ENCODE measurements at places on chromosomes 16 and 17.

DNA sequence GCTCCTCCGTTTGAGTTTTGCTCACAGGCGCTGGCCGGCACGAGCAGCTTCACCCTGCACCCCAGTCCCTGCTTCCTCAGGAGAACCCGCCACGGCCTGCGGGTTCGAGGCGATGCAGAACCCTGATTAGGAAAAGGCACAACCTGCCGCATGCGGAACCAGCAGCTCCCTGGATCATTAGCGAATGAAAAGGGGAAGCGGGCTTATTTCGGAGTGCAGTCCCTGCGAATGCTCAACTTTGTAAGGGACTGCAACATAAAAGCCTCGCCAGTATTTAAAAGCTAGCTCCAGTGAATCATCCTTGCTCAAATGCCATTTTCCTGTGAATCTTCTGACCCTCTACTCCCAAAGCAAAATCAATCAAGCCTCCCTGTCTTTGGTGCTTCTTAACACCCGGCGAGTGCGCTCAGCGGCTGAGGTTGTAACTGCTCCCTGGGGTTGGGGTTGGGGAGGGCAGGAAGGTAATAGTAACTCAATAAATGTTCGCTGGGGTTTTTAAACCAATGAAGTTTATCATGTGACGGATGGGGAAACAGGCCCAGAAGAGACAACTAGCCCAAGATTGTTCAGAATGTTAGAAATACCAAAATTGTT lies 678 bp upstream of the AKAP10 start:
- DNase-seq = peak; percentile 56

DNA sequence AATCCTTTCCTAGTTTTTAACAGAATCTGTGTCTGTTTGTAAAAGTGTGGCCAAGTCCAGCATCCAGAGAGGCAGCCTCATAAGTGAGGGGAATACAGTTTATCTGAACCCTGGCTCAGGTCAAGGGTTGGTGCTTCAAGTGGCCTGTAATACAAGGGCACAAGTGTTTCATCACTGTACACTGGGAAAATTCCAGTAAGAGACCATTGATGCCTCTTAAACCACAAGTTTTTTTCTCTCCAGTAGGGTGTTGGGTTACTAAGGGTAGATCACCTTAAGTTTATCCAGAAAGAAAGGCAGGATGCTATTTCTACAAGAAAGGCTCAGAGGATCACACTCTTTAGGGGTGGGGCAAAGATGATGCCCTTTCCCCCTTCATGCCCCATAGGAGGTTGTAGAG lies 96.7 kb downstream of the CDYL2 start:
- DNase-seq = no peak

- DNase-seq = peak; percentile 70
Observed at GRCh38 chr16:278863-279366, 1.5 kb upstream of the ARHGDIG start.

DNA sequence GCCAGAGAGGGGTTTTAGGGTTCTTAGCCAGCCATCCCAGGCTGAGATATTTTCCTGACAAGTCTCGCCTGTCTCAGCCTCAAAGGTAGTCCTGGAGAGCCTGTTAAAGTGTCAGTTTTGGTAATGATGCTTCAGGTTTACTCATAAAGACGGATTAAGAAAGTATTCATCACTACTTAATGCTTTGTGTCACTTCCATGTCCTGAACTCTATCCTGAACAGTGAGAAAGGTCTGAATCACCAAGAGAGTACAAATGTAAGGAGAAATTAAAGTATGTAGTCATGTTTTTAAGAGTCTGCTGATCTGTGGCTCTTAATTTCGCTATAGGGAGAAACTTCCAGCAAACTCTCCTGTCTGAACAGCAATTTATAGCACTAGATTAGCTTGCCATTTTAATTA lies 14.0 kb downstream of the RPGRIP1L start:
- no peak for DNase-seq

DNA sequence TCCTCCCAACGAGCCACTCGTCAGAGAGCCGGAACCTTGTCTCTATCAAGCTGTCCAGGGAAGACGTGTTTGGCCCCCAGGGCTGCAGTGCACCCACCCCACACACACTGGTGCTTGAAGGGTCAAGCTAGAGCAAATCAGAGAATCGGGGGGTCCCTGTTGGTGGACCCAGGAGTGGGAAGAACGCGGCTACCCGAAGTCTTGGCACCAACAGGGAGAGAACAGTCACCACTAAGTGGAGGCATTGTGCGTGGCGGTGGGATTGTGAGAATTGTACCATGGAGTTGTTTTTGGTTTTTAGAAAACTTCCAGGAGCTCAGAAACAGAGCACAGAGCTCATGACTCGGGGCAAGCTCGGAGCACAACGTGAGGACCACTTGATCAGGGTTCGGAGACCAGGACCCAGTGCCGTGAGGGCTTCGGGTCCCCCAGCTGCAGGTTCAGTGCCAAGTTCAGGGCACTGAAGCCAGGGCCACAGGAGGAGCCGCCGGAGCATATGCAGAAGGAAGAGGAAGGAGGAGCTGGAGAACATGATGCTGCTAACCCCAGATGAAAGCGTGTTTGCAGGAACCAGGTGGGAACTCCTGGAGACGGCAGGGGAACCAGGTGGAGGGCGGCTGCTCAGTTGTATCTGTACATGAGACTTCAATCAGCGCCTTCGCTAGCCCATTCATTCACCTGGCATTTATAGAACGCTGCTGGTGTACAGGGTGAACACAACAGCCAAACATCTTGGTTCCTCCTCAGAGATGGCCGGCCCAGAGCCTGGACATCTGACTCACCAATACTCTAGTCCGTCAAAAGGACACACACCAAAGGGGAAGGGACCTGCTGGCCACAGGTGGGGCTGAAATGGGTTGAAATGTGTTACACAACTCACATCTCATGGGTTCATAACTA lies 42.8 kb downstream of the METRNL start:
- no peak for DNase-seq

- no peak for DNase-seq
Observed at GRCh38 chr17:9175700-9176467, 154.6 kb downstream of the NTN1 start.

DNA sequence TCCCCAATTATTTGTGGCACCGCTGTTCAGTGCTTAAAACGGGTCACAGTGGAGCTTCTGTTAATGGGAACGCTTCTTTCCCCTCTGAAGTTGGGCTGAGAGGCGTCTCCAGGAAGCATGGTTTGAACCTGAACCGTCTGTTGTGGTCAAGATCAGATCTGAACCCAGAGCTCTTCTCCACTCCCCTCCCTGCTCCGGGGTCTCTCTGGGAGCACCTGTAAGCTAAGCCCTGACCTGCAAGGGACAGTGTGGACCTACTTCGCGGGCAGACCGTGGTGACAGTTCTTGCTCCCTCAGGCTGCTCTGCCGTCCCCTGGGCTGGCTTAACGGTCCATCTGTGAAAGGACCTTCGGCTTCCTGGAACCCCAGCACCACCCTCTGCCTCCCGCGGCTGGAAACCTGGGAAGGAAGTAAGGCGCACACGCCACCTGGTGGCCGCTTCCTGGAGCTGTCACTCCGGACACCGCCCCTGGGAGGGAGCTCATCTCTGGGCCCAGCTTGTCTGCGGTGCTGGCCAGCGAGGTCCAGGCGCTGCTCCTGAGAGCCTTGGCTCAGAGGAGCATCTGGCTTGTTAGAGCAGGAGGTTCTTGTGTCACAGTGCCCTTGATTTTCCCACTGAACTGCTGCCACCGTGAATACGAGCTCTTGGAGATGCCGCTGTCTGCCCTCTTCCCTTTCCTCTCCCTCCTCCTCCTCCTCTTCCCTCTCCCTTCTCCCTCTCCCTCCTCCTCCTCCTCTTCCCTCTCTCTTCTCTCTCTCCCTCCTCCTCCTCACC lies 518.5 kb upstream of the EEF2KMT start:
- DNase-seq = peak; percentile 88

DNA sequence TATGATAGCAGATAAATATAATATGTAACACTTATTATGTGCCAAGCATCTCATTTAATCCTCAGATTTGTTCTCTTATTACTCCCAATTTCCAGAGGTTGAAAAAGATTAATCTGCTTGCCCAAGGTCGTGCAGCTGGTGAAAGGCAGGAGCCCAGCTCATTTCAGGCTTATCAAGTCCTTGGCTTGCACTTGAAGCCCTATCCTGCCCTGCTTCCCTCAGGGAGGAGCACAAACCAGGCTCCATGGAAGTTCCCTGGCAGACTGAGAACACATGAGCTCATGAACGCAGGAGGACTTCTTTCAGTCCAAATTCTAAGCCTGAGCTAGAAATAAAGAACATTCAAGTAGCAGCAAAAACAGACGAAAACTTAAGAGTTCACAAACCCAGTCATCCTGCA lies 74.8 kb downstream of the USP31 start:
- no peak for DNase-seq

GRCh38 chr17:81237591-81238489 lies 1.0 kb downstream of the TEPSIN start:
- DNase-seq = no peak

DNA sequence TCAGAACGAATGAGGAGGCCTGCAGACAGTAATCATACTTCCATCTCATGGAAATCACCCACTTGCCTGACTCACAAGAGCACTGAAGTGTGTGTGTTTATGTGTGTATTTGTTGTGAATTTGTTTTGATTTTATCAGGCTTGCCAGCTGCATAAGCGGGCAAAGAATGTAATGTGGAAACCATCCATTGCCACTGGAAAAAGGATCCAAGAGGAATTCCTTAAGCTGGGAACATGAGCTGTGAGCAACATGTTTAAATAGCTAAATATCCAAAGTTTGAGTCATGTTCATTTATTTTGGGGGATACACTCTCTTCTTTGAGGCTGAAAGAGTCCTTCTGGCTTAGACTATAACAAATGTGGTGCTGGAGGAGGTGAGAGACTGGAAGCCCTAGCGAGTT lies 198.4 kb upstream of the TBX2 start:
- no peak for DNase-seq

- DNase-seq = peak; percentile 69
Observed at GRCh38 chr17:81365148-81365600, 30.1 kb upstream of the BAHCC1 start.

DNA sequence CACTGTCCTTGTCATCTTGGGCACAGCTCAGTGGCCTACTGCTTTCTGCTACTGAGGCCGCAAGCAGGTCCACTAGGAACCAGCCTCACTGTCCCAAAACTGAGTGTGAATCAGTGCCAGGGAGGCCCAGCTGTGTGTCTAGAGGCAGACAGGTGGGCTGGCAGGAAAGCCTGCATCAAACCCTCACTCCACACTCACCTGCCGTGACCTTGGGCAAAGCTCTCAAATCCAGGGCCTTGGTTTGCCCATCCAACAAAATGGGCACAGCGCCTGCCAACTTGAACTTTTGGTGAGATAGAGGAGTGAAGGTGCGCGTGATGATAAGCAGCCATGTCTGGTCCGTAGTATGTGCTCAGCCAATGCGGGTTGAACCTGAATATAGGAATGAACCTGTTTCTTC lies 14.8 kb downstream of the ATP2C2 start:
- no peak for DNase-seq

GRCh38 chr17:61867033-61867432 lies 3.7 kb upstream of the BRIP1 start:
- DNase-seq = no peak

DNA sequence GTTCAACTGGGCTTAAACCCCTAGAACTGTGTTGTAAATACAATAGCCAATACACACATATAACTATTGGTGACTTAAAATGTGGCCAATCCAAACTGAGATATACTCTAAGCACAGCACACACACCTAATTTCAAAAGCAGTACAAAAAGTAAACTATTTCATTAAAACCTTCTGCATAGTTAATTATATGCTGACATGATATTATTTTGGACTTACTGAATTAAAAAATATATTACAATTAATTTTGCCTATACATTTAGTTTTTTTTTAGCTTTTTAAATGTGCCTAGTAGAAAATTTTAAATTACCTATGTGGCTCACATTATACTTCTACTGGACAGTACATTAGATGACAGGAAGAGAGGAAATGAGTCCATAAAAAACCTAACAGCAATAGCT lies 21.5 kb downstream of the MED13 start:
- no peak for DNase-seq

- no peak for DNase-seq
Observed at GRCh38 chr16:56289862-56290261, 98.6 kb downstream of the GNAO1 start.

DNA sequence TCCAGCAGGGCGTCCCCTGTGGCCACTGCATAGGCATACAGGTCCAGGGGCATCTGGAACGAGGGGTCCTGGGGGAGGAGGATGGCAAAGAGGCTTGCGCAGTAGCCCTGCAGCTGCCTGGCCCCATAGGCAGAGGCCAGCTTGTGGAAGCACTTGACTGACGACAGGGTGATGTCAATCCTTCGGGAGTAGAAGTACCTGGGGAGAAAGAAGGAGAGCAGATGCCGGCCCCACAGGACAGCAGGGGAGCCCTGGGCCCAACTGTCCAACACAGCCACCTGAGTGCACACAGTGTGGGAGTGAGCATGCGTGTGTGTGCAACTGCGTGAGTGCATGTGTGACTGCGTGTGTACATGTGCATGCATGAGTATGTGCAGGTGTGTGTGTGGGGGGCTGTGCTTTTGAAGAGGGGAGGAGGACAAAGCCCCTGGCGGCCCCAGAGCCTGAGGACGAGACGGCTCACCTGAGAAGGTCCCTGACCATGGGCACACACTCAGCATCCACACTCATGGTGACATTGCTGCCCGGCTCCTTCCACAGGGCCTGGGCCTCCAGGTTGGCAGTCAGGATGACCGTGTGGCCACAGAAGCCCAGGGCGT lies 7.1 kb downstream of the LGALS3BP start:
- no peak for DNase-seq

DNA sequence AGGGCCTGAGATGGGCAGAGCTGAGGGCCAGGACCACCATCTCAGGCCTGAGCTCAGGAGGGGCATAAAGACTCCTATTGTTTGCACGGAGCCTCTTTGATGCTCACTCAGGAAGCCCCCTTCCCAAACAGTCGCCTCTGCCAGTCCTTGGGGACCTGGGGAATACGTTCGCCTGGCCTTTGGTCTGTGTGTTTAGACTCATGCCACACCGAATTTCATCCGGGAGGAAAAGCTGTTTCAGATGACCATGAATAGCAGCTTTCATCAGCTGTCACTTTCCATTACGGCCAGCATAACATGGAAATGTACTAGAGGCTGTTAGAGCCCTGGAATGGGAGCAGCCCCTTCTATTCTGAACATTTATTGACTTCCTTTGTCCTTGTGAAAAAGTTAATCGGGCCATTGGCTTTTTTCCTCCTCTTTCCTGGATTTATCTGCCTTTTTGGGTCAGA lies 139.0 kb downstream of the HS3ST3A1 start:
- DNase-seq = no peak

GRCh38 chr16:6122401-6122800 lies 1024.8 kb upstream of the EEF2KMT start:
- DNase-seq = no peak

DNA sequence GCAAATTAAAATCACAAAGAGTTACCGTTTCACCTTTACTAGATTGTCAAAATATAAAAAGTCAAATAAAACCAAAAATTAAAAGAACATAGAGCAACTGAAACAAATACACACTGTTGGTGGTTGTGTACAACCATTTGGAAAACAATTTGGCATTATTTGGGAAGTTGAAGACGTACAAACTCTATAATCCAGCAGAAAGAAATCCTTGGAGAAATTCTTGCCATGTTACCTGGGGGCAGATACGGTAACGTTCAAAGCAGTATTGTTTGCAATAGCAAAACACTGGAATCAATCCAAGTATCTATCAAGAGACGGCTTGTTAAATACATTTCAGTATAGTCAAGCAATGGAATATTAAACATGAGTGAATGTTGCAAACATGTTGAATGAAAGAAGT lies 56.7 kb downstream of the TBX4 start:
- DNase-seq = no peak

Data from GM23338 (cell line).